ENCODE measurements at places on chromosomes 11 and 22.
A peak's percentile ranks its signal among the peaks of the same experiment; 100 is the strongest.

- DNase-seq, result no peak
Observed at GRCh38 chr22:33451866-33452469, 393.8 kb upstream of the SYN3 start.

DNA sequence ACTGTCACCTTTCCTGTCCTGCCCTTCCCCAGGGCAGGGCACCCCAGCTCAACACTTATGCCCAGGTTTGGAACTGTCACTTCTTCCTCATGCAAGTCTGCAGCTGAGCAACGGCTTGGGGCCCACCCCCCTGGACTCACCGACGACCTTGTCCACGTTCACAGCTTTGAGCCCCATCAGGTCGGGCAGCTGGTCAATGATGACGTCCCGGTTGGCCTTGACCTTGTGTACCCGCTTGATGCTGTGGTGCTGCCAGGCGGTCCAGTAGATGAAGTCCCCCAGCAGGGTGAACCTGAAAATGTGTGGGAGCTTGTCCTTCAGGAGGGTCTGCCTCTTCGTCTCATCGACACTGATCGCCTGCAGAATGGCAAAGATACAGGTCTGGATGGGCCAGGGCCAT, 135.0 kb downstream of the CRYBB2 start:
- DNase-seq, result no peak

- DNase-seq, result no peak
Observed at GRCh38 chr11:44400431-44400830, 90.5 kb upstream of the ALX4 start.

- DNase-seq, result no peak
Observed at GRCh38 chr11:34754171-34754823, 133.4 kb downstream of the EHF start.

GRCh38 chr11:17741487-17741886, 6.9 kb downstream of the KCNC1 start:
- no peak for DNase-seq

- no peak for DNase-seq
Observed at GRCh38 chr11:17604201-17604914, 57.3 kb downstream of the OTOG start.

DNA sequence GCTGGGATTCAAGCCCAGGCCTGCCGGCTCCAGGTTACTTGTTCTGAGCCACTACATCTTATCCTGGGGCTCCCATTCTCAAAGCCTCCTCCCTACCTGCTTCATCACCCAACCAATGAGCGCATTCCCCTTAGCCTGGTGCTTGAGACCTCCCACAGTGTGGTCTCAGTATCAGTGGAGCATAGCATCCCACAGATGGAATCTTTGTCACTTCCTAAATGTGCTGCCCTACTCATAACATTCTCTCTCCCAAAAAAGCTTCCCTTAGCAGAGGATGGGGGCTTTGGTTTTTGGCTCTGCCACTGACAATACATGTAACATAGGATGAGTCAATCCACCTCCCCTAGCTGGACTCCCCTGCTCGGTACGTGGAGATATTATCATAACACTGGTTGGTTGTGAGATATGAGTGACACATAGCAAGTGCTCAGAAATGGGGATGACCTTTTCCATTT, 28.8 kb downstream of the TEAD1 start:
- no peak for DNase-seq

DNA sequence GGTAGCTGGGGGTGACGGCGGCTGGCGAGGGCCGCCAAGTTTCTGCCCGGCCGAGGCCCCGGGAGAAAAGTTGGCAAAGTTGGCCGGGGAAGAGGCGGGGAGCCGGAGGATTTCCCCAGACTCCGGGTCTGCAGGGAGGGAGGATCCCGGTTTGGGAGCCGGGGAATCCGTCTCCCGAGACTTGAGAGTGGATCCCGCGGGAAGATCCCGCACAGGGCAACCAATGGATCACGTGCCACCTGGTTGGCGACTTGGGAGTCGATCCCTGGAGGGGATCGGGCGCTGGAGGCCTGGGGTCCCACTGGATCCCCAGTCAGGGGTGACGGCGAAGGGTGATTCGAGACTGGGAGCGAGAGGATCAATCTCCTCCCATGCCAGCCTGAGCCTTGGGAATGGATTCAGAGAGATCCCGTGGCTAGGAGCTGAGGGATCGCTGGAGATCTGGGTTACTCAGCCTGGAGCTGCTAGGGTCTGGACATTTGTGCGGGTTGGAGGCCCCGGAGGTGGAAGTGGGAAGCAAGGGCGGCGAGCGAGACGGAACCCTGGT, 394 bp downstream of the KIAA1671 start:
- DNase-seq, result peak; percentile 5

DNA sequence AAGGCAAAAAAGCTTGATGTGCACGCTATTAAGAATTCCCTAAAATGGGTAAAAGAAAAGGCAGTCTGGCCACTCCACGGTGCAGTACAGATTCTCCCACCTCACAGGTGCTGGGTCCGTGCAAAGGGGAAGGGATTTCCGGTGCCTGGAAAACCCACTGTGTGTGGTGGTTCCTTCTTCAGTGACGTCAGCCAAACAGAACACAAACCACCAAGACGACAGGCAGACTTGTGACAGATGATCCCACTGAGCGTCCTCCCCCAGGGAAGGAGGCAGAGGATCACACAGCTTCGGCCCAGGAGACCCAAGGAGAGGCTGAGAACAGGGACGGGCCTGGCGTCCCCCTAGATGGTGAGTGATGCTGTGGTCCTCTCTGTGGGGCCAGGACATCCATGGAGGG, 18.6 kb downstream of the PHF21B start:
- DNase-seq, result no peak

- no peak for DNase-seq
Observed at GRCh38 chr22:23534201-23534850, 45.8 kb downstream of the IGLL1 start.

DNA sequence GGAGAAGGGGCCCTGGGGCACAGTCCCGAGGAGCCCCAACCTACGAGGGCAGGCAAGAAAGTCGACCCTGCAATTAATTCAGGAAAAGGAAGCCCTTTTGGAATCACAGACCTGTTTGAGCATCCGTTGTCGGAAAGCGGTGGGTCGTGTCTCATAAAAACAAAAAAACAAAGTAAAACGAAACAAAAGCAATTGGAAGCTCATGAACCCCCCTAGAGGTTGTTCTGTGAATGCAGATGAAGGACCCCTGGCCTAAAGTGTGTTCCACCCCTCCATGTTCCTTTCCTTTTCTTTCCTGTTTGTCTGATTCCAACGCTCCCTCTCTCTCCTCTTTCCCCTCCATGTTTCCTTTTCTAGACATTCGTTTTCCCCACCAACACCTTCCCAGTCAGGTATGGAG, 203.7 kb downstream of the GRIK4 start:
- DNase-seq, result no peak

DNA sequence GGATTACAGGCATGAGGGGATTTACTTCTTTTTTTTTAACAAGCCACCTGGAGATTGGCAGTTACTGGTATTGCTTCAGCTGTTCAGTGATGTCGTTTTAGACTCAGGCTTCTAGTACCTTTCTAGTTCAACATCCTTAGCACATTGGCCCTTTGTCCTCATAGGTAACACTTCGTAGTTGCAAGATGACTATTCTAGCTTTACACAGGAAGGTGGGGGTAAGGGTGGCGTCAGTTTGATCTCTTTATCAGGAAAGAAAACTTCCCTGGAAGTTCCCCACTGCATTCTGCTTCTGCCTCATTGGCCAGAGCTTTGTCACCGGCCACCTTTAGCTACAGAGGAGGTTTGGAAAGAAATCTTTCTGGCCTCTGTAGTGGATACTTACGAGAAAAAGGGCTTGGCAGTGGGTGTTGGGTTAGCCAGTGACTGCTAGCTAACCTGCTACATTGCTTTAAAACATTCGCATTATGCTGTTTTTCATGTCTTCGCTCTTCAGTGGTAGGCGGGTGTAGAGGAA, 40.7 kb downstream of the SFI1 start:
- DNase-seq, result no peak

DNA sequence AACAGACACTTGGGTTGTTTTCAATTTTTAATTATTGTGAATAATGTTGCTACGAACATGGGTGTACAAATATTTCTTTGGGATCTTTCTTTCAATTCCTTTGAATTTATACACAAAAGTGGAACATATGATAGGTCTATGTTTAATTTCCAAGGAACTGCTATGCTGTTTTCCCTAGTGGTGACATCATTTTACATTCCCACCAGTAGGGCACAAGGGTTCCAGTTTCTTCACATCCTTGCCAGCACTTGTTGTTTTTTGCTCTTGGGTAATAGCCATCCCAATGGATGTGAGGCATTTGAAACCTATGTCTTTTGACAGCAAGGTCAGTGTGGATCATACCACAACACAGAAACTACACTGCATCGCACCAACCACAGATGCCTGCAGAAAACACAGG, 41.8 kb upstream of the SCN3B start:
- DNase-seq, result no peak

- DNase-seq, result no peak
Observed at GRCh38 chr11:81449588-81450156, 1284.0 kb downstream of the FAM181B start.

GRCh38 chr11:111450480-111451320, 61.5 kb downstream of the BTG4 start:
- DNase-seq, result no peak

- DNase-seq, result no peak
Observed at GRCh38 chr11:133504906-133505305, 27.4 kb downstream of the OPCML start.

DNA sequence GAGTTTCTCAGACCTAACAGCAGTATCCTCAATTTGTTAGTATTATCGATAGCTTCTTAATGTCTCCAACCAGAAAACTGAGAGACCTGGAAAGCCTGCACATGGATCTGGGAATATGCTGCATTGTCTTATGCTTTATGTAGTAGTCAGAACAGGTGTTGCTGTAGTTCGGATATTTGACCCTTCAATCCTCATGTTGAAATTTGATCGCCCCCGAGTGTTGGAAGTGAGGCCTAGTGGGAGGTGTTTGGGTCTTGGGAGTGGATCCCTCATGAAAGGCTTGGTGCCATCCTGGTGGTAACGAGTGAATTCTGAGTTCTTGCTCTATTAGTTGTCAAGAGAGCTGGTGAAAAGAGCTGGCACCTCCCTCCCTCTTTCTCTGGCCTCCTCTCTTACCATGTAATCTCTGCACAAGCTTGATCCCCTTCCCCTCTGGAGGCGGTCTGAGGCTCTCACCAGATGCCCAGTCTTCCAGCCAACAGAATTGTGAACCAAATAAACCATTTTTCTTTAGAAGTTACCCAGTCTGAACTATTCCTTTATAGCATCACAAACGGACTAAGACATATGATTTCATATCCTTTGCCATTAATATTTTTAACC, 227.1 kb downstream of the DDX10 start:
- no peak for DNase-seq

GRCh38 chr22:36153501-36154422, 6.8 kb downstream of the APOL3 start:
- no peak for DNase-seq

DNA sequence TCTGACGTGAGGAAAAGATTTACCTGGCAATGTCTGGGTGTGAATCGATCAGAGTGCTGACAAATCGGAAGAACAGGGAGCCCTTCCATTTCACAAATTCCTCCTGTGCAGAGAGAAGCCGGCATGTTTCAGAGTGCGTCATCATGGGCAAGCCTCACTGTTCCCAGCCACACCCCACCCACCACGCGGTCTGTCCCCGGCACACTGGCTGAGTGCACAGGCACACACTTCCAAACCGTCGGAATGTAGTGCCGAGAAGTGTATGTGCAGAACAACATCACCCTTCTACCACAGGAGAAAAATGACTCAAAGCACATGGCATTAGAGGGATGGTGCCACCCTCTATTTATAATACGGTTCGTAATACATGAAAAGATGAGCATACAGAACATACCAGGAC, 47.5 kb downstream of the NCAPD3 start:
- no peak for DNase-seq

- no peak for DNase-seq
Observed at GRCh38 chr22:38203090-38203810, 1.5 kb downstream of the MAFF start.

GRCh38 chr22:27386186-27386585, 415.4 kb downstream of the MN1 start:
- no peak for DNase-seq

DNA sequence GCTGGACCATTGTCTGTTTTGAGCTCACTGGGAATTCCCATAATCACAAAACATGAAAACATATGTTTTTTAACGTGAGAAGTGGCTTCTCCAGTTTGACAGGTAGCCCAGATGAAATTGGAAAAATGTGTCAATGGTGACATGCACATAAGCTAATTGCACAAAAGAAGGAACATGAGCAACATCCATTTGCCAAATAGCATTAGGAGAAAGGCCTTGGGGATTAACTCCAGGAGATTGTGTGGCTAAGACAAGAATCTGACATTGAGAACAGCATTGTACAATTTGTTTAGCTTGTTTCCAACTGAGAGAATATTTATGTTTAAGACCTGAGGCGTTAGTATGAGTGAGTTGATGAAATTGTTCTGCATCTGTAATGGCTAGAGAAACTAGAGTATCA, 147.0 kb upstream of the API5 start:
- no peak for DNase-seq

DNA sequence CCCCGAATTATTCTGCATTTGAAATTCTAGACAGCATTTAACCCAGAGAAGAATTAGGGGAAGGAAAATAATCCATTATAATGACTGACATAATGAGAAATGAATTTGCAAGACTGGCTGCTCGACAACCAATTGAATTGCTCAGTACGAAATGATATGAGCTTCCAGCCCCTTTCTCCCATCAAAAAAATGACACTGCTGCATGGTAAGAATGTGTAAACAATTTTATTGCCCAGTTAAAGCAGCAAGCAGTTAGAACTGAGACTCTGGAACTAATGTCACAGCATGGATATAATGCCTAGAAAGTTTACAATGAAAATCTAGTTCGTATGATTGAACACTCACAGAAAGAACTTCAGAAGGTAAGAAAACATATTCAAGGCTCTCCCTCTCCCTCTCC, 24.7 kb upstream of the PCF11 start:
- DNase-seq, result no peak

- DNase-seq, result no peak
Observed at GRCh38 chr11:60919320-60919719, 4.9 kb upstream of the TMEM132A start.

DNA sequence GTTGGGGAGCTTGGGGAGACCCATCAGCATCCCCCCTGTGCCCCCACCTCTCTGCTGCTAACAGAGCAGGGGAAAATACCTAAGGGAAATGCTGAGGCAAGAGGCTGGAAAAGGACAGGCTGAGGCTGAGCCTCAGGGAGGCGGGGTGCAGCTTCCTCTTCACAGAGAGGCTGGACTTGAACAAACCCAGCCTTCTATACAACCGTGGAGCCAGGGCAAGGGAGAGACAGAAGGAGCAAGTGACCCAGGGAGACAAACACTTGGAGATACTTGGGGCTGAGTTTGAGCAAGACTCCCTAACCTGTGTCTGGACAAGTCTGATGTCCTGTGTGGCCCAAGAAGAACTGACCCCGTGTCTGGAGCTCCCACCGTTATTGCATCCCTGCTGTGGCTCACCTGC, at the start of gene SLCO2B1:
SLCO2B1 (plus strand) TSS at position 229 of the 400 bp plus-strand sequence. CDS start 275 bp downstream, outside the sequence.
- DNase-seq, result no peak

GRCh38 chr11:45147891-45148675, 1.6 kb downstream of the PRDM11 start:
- DNase-seq, result no peak

DNA sequence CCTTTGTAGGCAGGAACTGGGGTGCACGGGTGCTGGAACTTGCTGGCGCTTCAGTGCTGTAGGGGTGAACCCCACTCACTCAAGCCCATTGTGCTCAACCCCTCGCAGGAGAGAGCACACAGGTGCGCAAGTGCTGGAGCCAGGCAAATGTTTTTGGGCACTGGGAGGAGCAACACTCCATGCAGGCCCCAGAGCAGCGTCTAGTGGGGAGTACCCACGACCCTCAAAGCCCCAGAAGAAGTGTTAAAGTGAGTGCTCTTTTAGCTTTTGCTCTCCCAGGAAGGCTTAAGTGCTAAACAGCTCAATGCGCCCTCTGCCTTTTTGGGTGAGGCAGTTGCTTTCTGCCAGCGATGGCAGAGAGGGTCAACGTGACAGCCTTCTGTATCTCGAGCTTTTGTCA, 282.2 kb upstream of the ARHGAP42 start:
- DNase-seq, result no peak
